ENCODE measurements at places on chromosomes 3 and 15. TPM values are rescaled to one million over a fixed set of nuclear protein-coding genes. Genes with fewer than 3 reads are reported as not detected.

RYR3 gene
- not detected for total RNA-seq

MINAR1 gene
- 0.55 TPM for total RNA-seq

RPN1 gene
- 109 TPM for total RNA-seq

GRCh38 chr15:83435782-83436181 is 11.4 kb upstream of the SH3GL3 start:
- no peak for DNase-seq

GRCh38 chr15:99452728-99453636 is 112.8 kb upstream of the MEF2A start:
- DNase-seq, result peak; percentile 54

DNA sequence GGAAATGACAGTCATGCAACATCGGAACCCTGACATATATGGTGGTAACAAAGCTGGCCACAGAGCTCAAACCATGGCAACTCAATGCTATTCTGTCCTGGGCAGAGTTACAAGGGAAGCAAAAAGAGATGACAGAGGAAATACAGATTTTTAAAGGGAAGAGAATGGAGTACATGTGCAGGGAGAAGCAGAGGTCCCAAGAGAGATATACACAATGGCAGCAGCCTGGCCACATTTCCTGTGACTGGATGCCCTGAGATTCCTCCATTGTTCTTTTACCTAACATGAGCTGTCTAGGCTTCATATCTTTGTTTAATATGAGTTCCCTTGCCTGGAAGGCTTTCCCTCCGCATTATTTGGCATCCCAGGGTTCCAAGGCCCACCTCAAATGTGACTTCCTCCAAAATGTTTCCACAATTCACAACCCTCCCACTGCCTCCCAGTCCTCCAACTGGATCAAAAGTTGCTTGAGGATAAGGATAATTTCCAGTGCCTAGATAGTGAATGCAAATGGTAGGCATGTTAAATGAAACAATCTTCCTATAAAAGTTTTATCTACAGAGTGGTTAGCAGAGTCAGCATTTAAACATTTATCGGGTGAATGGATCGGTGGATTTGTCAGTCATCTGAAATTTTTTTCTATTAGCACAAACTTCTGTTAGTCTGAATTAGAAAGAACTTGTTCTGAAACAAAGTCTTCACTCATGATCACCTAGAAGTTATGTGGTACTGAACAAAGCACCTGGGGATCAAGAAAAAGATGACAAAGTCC is 86.2 kb downstream of the DHX30 start:
- no peak for DNase-seq

- no peak for DNase-seq
Observed at GRCh38 chr3:10697918-10698317, 118.1 kb upstream of the SLC6A11 start.

All from activated naive CD4-positive, alpha-beta T cell treated with anti-CD3 and anti-CD28 coated beads, Interleukin-2, amount 50 U/mL, for 72 hours (primary cell).